Activated T-cell treated with anti-CD3 and anti-CD28 coated beads, Interleukin-2, amount 50 U/mL, for 72 hours (primary cell): ENCODE measurements at places on chromosomes 12 and 14. TPM values are rescaled to one million over a fixed set of nuclear protein-coding genes. Genes with fewer than 3 reads are reported as not detected.

CDK4 gene
- total RNA-seq: 154 TPM

JAG2 gene
- 5.4 TPM for total RNA-seq

INSM2 gene
- not detected for total RNA-seq

IGFBP6 gene
- 9.2 TPM for total RNA-seq

SIX1 gene
- not detected for total RNA-seq

ADAMTS20 gene
- not detected for total RNA-seq

KRT82 gene
- total RNA-seq: not detected

HCAR3 gene
- total RNA-seq: not detected
